ENCODE measurements at places on chromosomes 5 and 9. TPM values are rescaled to one million over a fixed set of nuclear protein-coding genes. Genes with fewer than 3 reads are reported as not detected.

Gene IL3
- not detected for total RNA-seq

Gene ASTN2
- 6.8 TPM for total RNA-seq

Gene CCL27
- total RNA-seq = not detected

Gene NRG2
- total RNA-seq = 0.14 TPM

Gene NUTM2F
- total RNA-seq = not detected

Gene TRPM6
- total RNA-seq = 0.29 TPM

Gene FBXL17
- total RNA-seq = 18.0 TPM

Gene HRH2
- total RNA-seq = 0.18 TPM

Gene ADAMTS13
- 0.06 TPM for total RNA-seq

Gene SLCO4C1
- total RNA-seq = not detected

Gene CCDC192
- not detected for total RNA-seq

Gene CD74
- 1.6 TPM for total RNA-seq

Gene IQGAP2
- 4.0 TPM for total RNA-seq

Gene SPINK5
- total RNA-seq = 0.10 TPM

Gene FBP1
- not detected for total RNA-seq

GRCh38 chr5:173743641-173744343, 127.3 kb upstream of the BOD1 start:
- DNase-seq = no peak

DNA sequence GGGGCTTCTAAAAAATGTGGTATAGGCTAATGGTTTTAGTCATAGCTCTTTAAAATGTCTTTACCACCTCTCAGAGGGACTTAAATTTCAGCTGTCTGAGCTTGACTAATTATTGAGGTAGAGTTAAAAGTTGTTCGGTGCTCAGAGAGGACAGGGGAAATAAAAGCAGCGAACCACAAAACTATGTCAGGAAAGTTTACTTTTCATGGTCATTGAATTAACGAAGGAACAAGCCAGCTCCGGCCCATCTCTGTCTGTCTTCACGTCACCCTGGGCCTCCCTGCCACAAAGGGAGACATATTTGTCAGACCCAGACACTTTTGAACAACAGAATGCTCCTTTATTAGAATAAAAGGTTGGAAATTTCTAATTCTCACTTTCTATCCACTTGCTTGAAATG, 98.8 kb upstream of the EFNA5 start:
- no peak for DNase-seq

GRCh38 chr9:114805670-114806525, at the start of gene TNFSF15:
Gene TNFSF15 (minus strand): TSS chr9:114806039. CDS start chr9:114806012, 27 bp downstream.
- peak; percentile 17 for DNase-seq

DNA sequence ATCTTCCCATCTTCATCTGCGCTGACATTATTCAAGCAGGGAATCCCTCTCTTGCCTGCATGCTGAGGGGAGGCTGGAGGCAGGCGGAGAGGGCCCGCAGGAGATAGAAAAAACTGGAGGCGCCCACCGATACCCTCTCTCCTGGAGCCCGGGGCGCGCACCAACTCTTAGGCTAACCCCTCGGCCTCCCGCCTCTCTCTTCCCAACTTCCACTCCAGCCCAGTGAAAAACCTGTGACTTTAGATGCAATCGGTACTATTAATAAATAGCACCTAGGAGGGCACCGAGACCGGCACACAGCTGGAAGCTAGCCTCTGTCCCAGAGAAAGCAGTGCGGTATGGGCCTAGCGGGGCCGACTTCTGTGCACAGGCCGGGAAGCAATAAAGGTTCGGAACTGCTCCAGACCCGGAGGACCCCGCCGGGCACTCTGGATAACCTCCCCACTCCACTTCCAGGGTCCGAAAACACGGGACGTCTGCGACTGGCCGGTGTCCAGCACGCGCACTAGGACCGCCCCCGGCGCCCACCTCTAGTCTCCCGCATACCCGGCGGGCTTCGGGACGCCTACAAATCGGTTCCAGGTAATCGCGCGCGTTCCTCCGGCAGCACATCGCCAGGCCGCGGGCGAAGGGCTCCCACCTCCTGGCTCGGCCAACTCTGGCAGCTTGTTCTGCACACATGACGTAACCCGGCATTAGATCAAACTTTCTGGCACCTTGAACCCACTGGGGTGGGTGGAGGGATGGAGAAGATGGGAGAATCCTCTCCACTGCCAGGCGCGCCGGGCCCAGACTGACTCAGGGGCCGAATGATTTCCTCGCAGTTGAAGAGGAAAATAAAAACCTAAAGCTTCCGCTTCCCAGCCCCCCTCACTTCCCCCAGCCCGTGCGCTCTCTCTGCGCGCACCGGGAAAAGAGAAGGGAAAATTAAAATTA, 1.4 kb downstream of the EFNA5 start:
- DNase-seq = peak; percentile 44

GRCh38 chr5:50593681-50594080, 72.8 kb upstream of the PARP8 start:
- no peak for DNase-seq

DNA sequence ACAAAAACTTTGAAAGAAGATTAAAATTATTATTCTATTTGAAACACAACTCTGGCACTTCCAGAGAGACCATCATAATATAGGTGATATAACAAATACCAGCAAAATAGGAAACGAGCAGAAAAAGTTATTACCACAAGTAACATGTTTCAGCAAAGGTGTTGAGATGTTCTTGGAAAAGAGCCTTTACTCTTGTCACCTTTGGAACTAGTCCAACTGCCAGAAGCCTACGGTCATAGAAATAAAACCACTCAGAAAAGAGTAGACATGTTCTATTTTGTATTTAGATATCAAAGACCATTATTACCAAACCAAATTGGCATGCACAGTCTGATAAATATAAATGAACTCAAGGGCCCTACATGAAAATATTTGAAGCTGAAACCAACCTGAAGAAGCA, 145.0 kb upstream of the DMAC1 start:
- no peak for DNase-seq

- DNase-seq = no peak
These were observed 125.1 kb downstream of the LIFR start for GRCh38 chr5:38431242-38431853.

DNA sequence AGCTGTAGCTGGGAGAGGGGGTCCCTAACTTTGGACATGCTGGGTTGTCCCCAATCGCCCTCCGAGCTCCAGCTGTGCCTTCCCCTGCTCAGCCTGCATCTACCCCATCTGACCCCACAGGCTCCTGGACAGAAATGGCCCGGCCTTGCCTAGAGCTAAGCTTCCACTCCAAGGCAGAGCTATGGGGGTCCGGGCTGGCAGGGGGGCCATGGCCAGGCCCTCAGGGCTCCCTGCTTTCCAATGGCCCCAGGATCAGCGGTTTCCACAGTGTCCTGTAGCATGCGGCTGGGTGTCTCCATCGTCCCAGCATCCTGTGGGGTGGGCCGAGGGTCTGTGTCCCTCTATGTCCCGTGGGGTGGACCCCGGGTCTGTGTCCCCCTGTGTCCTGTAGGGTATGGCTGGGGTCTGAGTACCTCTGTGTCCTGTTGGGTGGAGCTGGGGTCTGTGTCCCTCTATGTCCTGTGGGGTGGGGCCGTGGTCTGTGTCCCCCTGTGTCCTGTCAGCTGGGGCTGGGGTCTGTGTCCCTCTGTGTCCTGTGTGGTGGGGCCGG, 130.6 kb downstream of the RXRA start:
- no peak for DNase-seq

GRCh38 chr5:167652690-167653089, 638.8 kb upstream of the WWC1 start:
- no peak for DNase-seq

- no peak for DNase-seq
These were observed 72.4 kb downstream of the HABP4 start for GRCh38 chr9:96522366-96522765.

GRCh38 chr5:134003064-134003816, 1.5 kb downstream of the VDAC1 start:
- no peak for DNase-seq

DNA sequence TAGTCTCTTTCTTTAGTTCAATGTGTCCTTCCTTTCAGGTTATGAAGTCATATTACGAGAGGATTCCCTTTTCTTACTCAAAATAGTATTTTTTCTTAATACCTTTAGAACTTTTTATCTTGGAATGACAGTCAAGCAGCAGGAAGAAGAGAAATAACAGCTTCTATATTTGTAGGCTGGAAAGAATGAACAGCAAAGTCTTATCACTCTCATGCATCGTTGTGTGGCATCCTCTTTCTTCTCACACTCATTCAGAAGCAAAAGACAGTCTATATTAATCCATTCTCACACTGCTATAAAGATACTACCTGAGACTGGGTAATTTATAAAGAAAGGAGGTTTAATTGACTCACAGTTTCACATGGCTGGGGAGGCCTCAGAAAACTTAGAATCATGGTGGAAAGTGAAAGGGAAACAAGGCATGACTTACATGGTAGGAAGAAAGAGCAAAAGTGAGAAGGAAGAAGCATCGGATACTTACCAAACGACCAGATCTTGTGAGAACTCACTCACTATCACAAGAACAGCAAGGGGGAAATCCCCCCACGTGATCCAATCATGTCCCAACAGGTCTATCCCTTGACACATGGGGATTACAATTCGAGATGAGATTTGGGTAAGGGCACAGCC, 1646.1 kb upstream of the CDH6 start:
- no peak for DNase-seq

DNA sequence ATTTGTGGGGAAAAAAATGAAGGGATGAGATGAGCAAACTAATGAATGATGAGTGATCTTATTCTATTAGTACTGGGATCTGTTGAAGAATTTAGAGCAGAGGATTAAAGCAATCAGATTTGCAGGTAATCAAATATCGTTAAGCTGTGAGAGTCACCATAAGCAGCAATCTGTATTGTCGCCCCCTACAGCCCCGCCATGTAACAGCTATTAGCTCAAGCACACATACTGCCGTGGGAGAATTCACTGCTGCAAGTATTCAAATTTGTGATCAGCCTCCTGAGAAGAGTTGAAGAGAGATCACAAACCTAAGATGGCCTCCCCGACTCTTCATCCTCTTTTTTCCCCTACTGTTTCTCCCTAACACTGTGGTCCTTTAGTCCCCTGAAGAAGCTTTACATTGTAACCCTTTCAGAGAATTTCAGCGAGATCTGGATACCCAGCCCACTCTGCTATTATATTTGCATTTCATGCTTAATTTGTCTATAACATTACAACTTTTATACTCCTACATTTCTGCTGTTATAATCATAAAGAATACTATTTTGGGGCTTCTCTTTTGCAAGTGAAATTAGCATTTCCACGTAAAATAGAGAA, 28.5 kb upstream of the PHF24 start:
- peak; percentile 22 for DNase-seq

- DNase-seq = no peak
These were observed 84.3 kb downstream of the SIL1 start for GRCh38 chr5:139113892-139114291.

GRCh38 chr9:5617749-5618148, 11.2 kb upstream of the RIC1 start:
- DNase-seq = no peak

DNA sequence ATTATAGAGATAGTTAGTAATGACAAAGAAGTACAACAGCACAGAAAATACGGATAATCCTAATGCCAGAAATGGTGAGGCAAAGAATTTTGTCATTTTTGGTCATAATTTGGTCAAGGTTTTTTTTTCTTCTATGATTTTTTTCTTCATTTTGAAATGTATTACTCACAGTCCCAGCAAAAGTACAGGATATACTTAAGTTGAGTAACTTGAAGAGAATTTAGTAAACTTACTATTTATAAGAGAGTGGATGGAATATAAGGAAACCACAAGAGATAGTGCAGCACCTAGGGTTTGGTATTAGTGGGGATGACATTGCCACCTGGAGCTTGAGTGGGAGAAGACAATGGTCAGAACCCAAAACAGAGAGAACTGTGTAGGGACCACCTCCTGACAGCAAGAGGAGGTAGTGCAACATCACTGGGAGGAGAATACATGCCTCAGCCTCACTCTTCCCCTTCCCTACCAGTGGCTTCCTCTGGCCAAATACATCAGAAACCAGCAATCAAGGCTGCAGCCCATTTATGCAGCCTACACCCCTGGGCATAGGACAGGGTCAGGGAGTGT, 434.5 kb upstream of the TRPC7 start:
- no peak for DNase-seq

- DNase-seq = no peak
These were observed 3.3 kb upstream of the DNLZ start for GRCh38 chr9:136366826-136367225.

DNA sequence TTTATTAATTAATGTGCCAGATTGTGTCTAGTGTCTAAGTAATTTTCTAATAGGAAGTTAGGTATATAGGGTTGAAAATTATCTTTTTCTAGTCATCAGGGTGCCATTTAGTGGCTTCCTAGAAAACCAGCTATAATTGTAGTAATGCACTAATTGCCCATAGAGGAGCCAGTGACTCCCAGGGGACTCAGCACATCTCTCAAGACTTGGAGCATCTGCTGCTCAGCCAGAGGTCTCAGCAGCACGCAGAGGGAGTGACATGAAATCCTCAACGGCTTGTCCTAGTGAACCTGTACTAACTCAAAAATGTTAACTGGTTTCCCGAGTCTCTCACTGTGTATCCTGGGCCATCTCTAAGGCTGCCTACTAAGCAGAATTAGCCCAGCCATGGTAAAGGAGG, 78.2 kb upstream of the MAN2A1 start:
- no peak for DNase-seq

- DNase-seq = no peak
These were observed 97.0 kb upstream of the VCAN start for GRCh38 chr5:83374547-83374946.

DNA sequence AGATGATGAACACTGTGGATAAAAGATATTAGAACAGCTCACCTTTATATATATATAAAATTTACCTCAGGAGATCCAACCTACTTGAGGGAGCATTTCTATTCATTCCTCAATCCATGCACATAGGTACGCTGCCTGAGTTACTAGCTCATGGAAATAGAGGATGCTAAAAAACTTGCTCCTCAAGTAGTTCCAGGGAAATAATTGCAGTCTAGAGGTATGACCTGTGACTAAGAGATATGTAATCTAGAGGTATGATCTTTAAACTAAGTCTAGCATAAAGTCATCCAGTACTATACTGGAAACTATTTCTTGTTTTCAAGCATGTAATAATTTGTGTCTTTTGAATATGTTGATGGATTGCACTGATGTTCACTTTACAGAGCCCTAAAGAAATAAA, 471.2 kb downstream of the TAF11L14 start:
- no peak for DNase-seq

DNA sequence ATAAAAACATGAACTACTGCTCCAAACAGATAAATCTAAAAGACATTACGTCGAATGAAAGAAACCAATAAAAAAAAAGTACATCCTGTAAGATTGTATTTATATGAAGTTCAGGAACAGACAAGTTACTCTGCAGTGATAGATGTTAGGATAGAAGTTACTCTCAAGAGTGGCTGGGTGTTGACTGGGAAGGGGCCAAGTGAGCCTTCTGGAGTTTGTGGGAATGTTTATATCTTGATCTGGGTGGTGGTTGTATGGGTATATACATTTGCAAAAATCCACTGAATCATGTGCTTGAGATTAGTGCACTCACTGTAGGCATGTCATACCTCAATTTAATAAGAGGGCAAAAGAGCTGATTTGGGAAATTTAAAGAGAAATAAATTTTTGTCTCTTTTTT, 485.8 kb downstream of the ARHGEF28 start:
- no peak for DNase-seq

- DNase-seq = no peak
These were observed 21.6 kb upstream of the SREK1 start for GRCh38 chr5:66122379-66123034.

GRCh38 chr9:18786911-18787650, 245.9 kb downstream of the SAXO1 start:
- DNase-seq = no peak
